HL-60 (cell line): ENCODE measurements at places on chromosomes 6 and 20.

DNA sequence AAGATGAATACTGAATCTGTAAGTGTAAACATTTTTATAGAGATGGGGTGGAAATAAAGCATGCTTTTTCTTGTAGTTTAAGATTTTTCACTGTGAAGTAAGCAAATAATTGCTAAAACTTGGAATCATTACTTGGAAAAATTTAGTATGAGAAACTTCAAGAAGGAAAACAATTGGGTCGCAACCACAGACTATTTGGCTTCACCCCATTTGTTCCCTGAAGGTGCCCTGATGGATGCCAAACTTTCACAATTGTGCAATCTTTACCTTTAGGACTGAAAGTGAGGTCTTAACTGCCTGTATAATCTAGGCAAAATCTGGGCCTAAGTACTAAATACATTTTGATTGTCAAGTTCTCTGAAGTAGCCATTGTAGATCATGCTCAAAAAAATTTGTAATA lies 330.1 kb downstream of the HDGFL1 start:
- no peak for DNase-seq

DNA sequence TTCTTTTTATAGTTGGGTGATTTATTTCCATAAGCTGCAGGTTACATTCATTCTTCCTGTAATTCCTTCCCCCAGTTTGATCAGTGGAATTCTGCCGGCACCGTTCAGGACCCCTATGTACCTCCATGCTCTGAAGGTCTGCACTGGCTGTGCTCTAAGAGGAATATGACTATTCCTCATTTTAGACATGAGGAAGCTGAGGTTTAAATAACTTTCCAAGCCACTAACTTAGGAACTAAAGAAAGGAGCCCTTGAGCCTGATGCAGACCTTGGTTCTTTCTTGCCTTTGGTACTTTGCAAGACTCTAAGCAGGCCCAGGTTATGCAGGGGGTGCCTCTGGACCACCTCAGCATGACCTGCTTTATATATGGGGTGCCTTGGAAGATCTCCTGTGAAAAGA lies 318.5 kb downstream of the QKI start:
- DNase-seq = no peak

- peak; percentile 39 for DNase-seq
Observed at GRCh38 chr6:169409742-169410312, 156.2 kb upstream of the THBS2 start.

DNA sequence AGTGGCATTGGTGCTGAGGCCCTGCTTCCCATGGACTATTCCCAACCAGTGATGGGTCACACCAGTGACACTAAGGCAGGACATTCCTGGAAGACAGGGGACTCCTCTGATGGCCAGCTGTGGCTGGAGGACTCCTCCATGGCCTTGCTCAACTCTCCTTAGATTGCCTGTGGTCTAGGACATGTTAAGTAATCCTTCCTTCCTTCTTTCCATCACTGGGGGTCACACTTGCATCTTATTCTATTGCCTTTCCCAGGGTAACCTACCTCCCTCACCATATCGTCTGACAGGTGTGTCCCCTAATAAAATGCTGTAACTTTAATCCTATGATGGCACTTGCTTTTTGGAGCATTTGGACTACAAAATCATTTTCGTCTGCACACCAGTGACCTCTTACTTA lies 24.5 kb upstream of the HLA-A start:
- DNase-seq = peak; percentile 43

DNA sequence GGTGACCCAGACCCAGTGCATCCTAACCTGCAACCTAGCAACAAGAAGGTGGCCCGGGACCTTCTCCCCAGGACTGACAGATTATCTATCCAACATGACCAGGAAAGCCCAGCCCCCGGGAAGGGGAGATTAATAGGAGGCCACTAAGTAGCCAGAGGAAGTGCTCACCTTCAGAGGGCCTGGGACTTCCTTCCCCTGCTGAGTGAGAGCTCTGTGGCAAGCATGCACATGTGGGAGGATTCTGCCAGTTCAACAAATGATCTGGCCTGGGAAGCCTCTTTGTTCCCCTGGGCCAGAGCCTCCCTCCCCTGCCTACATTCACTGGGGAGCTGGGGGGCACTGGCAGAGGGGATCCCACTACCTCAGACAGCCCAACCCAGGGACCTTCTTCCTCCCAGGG lies 39.6 kb downstream of the SHLD1 start:
- peak; percentile 60 for DNase-seq

DNA sequence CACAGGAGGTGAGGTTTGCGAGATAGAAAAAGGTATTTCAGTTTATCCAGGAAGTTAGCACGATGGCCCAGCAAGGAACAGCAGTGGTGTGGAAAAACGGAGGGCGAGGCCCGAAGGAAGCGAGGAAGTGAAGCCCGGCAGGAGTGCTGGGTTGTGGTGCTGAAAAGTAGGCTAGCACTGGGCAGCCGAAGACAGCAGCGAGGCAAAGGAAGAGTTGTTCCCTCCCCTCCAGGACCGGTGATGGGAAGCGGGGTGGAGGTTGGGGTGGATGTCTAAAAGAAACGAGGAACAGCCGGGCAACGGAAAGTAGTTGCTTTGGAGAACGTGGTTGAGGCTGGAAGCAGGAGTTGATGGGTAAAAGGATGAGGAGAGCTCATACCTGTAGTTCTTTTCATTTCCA lies 1.4 kb downstream of the METTL24 start:
- no peak for DNase-seq

- DNase-seq = no peak
Observed at GRCh38 chr6:137777687-137778075, 89.4 kb upstream of the TNFAIP3 start.

DNA sequence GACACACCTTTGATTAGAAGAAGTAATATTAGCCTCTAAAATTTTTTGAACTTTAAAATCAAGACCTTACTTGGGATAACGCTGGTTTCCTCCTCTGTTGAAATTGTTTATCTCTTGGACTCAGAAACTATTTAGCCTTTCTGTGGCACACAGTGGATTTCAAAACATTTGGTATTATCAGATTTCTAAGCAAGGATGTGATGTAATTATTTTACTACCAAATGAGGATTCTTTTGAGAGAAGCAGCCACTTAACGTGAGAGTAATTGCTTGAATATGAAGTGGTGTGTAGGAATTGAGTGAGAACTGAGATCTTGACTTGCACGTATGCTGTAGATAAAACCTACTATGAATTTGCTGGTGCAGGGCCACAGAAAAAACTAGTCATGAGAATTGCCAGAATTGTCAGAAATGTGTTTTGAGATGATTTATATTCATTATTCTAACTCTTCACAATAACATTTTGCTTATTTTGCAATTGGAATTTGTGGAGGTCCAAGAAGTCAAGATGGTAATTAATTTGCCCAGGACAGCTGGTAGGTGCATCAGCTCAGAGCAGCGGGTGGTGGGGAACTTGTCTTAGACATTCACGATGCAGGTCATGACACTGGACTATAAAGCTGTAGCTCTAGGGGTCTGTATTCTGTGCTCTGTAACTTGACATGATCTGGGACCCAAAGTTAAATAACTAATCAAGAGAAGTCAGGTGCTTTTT lies 53.4 kb downstream of the AKAP12 start:
- DNase-seq = no peak

- peak; percentile 63 for DNase-seq
Observed at GRCh38 chr6:44072959-44073611, 54.2 kb downstream of the MRPL14 start.

- peak; percentile 79 for DNase-seq
Observed at GRCh38 chr6:27755768-27756167, 156.4 kb downstream of the OR2B2 start.
